H9 (cell line): ENCODE measurements at places on chromosomes 3 and 15.

DNA sequence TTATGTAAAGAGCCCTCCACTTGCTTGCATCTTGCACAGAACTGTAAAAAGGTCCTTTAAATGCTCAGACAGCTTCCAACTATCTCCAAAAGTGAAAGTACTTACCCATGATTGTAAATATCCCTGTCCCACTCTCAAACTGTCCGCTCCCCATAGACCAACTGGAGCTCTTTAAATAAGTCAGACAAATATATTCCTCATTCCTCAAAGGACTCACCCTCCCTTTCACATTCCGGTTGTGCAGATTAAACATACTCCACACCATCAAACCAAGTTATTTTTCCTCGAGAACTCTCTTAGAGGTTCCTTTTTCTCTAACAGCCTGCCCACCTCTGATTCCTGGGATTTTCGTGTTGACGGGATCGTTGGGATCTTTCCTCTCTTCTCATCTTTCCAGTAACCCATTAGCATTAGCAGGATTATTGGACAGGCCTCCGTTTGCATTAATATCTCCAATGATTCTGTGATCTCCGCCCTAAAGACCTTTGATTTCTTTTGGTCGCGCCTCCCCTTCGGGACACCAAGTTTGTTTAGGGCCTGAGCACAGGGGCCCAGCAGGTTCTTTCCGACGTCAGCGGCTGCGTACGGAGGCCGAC lies 763 bp downstream of the GOLGB1 start:
- no peak for DNase-seq

DNA sequence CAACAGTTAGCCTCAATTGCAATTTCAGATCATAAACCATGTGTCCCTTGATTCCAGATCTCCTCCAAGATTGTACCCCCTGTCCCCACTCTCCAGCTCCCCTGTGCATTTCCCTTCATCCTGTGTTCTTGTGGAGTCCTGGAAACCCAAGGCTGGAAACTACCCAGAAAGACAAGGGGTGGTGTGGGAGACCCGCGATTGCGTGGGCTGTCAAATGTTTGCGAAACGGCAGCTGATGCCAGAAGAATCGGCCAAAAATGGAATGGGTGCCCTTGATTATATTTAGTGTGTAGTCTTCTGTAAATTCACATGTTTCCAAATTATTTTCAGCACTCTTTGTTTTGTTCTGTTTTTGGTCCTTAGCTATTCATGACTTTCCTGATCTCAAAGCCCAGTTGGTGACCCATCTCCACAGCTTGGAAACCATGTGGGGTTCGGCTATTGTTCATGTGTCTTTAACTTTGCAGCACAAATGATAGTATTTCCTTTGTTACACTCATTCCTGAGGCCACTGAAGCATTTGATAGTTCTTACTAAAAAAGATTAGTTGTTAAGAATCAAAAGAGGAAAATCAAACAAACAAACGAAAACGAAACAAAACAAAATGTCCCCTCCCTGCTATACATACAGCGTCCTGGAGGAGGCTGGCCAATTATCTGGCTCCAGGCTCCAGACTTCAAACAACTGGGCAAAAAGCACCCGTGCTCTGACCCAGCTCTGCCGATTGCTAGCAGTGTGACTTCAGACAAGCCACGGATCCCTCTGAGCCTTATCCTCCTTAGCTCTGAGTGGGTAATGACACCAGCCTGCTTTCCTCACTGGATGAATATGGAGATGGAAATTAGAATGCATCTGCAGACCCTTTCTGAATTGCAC lies 120.9 kb downstream of the CACNA2D3 start:
- DNase-seq = no peak

- DNase-seq = no peak
Measured at GRCh38 chr3:124213641-124214040, 221.7 kb upstream of the ROPN1 start.

DNA sequence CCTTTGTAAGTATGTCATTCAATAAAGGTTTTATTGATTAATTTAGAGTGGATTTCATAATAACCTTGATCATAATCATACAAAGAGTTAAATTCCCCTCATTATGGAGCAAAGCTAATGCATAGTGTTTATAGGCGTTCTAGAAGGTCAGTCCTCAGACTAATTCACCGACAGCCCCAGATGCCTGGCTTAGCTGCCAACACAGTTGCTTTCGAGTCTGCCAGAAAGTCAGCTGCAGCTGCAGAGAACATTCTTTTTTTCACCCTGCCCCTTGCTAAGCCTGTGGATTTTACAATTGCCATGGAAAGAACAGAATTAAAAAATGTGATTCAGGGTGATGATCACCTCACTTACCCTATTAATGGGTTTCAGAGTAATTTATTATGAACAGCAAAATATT lies 21.2 kb downstream of the CADM2 start:
- DNase-seq = no peak

GRCh38 chr3:23108451-23109057 lies 94.6 kb upstream of the UBE2E2 start:
- no peak for DNase-seq

GRCh38 chr3:46853441-46854415 lies 9.5 kb downstream of the MYL3 start:
- DNase-seq = no peak

- no peak for DNase-seq
Measured at GRCh38 chr3:192494174-192494573, 233.2 kb downstream of the FGF12 start.

DNA sequence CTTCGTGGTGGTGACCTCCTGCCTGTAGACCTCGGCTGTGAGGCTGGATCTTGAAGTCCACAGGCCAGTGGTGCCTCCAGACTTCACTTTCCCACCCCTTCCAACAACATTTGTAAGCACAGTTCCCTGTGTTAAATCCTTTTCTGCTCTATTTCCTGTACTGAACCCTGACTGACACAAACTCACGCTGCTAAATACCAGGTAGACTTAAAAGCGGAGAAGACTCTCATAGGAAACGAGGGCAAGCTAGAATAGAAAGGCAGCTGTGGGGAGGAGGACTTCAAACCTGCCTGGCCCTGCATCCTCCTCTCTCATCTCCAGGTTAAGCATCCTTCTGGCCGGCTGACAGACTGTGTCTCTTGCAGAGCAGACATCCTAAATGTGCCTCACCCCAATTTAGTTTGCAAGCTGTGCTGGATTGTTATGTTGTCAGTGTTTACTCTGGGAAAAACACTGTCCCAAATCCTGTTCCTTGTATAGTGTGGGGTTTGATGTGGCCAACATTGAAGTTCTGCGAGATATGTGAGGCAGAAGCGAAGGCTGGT lies 58.5 kb upstream of the LARS2 start:
- no peak for DNase-seq

DNA sequence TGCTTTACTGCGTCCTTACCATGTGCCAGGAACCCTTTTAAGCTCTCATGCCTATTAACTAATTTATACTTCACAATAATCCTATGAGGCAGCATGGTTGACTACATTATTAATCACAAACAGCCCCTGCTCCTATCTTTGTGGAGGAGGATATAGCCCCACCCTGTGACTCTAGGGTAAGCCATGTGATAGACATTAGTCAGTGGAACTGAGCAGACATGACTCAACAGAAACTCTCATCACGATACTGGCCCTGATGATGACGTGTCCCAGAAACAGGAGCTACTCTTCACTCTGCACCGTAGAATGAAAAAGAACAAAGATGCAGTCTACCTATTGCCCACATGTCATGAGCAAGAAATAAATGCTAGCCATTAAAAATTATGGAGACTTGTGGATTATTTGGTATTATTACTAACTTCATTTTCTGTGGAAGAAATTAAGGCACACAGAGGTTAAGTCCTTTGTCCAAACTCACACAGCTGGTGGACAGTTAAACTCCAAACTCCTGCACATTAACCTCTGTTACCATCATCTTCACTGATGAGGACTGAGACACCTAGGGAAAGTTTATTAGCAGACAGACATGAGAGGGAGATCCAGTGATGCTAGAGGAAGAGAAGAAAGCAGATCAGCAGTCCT lies 51.2 kb downstream of the CFAP20DC start:
- DNase-seq = no peak

- no peak for DNase-seq
Measured at GRCh38 chr3:126661532-126662364, 6.8 kb upstream of the TXNRD3 start.

DNA sequence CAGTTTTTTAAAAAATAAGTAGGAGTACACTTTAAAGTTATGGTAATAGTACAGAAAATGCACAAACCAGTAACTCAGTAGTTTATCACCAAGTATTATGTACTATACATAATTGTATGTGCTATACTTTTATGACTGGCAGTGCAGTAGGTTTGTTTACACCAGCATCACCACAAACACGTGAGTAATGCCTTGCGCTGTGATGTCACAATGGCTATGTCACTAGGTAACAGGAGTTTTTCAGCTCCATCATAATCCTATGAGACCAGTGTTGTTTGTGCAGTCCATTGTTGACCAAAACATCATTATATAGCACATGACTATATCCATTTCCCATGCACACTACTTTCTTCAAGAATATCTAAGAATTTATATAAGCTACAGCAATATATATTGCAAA lies 68.4 kb upstream of the TSPAN3 start:
- no peak for DNase-seq

- DNase-seq = no peak
Measured at GRCh38 chr3:94694894-94695293, 632.0 kb downstream of the NSUN3 start.

GRCh38 chr15:48861813-48862431 lies 16.0 kb upstream of the EID1 start:
- DNase-seq = no peak

GRCh38 chr3:195563317-195563716 lies 20.2 kb upstream of the PPP1R2 start:
- DNase-seq = no peak

GRCh38 chr15:60074181-60074885 lies 70.2 kb downstream of the FOXB1 start:
- DNase-seq = no peak

DNA sequence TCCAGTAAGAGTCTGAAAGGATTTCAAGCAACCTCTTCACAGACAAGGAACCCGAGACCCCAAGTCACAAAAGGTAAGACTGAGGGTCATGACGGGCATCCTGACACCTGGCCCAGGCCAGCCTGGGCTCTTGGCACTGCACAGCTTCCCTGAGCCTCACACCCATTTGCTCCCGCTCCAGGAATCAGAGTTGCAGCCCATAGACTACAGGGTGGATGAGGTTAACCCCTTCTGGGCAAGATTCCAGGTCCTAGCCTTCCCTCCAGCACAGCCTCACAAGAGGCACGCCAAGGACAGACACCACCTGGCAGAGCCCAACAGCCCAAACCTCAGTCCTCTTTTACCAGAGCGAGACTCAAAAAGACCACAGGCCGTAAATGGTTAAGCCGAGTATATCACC lies 36.2 kb downstream of the RBPMS2 start:
- no peak for DNase-seq

DNA sequence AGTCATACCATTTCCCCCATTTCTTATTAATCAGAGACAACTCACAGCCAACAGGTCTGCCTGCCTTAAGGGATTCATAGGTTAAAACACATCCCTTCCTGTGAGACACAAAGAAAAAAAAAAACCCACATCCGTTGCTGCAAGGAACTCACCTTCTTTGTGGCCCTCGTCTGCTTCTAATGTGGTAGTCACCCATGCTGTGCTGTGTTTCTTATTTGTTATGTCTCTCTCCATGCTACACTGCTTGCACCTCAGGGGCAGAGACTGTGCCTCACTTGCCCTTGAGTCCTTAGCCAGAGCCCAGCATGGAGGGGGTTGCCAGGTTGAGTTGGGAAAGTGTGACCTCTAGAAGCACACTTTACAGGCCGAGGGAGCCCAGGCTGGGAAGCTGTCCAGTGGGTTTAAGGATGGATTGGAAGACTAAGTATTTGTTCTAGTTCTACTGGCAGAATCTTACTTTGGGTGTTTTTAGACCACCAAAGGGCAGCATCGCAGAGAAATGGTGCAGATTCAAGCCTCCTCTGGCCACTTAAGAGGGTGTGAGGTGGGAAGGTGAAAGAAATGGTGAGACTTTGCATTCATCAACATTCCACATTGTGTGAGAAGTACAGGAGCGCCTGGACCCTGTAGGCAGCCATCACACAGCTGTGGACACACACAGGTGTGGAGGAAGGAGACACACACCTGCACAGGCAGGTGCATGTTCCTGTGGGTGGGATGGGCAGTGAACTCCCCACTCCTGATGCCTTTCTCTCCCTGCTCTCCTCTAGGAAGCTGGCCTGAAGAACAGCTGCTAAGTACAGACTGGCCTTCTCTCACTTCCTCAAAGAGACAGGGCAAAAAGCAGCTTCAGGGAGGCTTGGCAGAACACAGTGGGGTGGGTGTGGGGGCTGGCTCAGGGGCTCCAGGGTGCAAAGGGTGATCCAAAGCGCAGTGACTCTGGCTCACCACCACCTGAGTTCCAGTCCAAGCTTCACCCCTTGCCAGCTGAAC lies 48.8 kb downstream of the GLB1 start:
- no peak for DNase-seq

GRCh38 chr3:134858441-134859035 lies 63.5 kb downstream of the EPHB1 start:
- no peak for DNase-seq

DNA sequence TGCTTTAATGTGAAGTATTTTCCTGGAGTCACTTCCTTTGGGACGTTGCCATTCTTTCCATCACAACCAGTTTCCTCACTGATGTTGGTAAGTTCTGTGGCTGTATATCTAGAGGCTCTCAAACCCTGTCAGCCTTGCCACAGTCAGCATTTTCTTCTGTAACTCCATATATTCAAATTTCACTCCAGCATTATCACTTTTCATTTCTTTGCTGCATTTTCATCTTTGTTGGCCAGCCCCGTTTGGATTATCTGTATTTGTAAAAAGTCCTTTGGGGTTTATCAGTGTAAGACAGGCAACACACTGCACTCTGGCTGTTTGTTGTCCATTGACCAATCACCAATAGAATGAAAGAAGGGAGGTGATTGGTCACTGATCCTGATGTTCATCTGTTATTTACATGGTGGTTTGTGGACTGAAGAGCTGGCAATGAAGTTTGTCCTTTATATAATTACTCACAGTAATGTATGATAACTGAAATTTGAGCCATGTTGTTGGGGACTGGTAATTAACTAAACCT lies 20.3 kb downstream of the GMPS start:
- DNase-seq = no peak

- peak; percentile 86 for DNase-seq
Measured at GRCh38 chr3:138946663-138947494, at the start of the genes FOXL2 and FOXL2NB. Gene FOXL2 (minus strand): TSS chr3:138947137. CDS start chr3:138946722, 415 bp downstream. Gene FOXL2NB (plus strand): TSS chr3:138947217. CDS start chr3:138947365, 148 bp downstream.

- DNase-seq = peak; percentile 63
Measured at GRCh38 chr3:41199866-41200668, 762 bp downstream of the CTNNB1 start.
